Renal cortical epithelial cell (primary cell): ENCODE measurements at places on chromosomes 2 and 18. TPM values are rescaled to one million over a fixed set of nuclear protein-coding genes. Genes with fewer than 3 reads are reported as not detected.

Gene NUP35
- 16.1 and 18.8 TPM in 2 replicates for total RNA-seq

Gene MGAT4A
- 8.7 and 41.6 TPM in 2 replicates for total RNA-seq

Gene LTBP1
- total RNA-seq: 0.89 and 3.6 TPM in 2 replicates

Gene ILKAP
- total RNA-seq: 11.8 and 20.7 TPM in 2 replicates

Gene MYO5B
- total RNA-seq: 50.0 and 79.2 TPM in 2 replicates

Gene TANC1
- 14.8 and 44.0 TPM in 2 replicates for total RNA-seq

Gene ATOH8
- 4.3 and 12.9 TPM in 2 replicates for total RNA-seq

Gene NYAP2
- not detected in 2 replicates for total RNA-seq

Gene SLC40A1
- 2.8 and 26.3 TPM in 2 replicates for total RNA-seq

Gene ANKRD53
- 0.30 TPM in 1 of 2 replicates, not detected in the other for total RNA-seq

Gene AUP1
- total RNA-seq: 54.7 and 83.7 TPM in 2 replicates

Gene TCF7L1
- total RNA-seq: 0.52 and 1.4 TPM in 2 replicates

Gene FAM110C
- total RNA-seq: 24.7 and 31.4 TPM in 2 replicates
